ENCODE measurements at places on chromosomes 7 and 10.
A peak's percentile ranks its signal among the peaks of the same experiment; 100 is the strongest.

DNA sequence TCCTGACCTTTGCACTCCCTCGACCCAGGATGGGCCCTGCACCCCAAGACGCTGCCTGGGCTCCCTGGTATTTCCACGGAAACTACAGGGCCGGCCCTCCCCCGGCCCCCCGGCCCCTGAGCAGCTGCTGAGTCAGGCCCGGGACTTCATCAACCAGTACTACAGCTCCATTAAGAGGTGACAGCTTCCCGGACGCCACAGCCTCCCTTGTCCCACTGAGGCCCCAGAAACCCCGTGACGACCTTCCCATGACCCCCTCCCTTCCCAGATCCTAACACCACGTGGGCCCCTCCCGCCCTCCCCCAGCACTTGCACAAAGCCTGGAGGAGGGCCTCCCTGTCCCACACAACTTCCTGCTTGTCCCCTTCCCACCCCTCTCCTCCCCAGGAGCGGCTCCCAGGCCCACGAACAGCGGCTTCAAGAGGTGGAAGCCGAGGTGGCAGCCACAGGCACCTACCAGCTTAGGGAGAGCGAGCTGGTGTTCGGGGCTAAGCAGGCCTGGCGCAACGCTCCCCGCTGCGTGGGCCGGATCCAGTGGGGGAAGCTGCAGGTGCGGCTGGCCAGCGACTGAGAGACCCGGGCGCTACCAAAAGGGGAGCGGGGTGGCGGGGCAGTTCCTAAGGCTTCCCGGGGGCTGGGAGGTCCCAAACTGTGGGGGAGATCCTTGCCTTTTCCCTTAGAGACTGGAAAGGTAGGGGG lies 5.7 kb downstream of the NOS3 start:
- DNase-seq, result no peak

GRCh38 chr10:102208311-102209035 lies 17.6 kb upstream of the ELOVL3 start:
- DNase-seq, result peak; percentile 57

DNA sequence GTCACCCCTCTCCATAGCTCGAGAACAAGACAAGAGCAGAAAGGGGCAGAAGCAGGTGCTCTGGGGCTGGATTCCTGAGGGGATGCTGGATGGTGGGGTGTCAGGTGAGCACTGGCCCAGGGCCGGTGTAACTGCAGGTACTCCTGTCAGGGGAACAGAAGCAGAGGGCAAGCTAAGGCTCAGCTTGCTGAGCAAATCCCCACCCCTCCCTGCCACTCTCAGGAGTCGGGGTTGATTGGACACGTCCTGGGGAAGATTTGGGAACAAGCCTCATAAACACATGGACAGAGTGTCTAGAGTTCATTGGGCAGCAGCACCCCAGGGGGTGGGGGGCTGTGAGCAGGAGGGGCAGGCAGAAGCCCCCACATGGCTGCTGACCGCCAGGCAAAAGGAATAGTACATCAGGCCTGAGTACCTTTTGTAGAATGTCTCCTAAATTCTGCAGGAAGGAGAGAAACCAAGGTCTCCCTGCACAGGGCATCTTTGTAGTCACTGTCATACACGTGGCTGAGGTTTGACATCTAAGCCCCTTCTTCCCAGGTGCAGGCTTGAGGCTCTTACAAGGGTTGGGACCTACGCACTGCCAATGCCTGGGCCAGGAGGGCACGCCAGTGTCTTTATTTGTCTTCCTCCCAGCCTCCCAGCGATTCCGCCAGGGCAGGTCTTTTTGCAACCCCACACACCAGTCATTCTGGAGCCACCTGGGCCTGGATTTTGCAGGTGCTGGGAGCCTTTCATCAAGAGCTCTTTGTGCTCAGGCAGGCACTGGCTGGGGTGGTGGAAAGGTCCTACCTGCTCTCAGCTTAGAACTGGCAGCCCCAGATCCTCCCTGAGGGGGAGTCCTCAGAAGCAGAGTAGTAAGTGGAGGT lies 2.8 kb downstream of the CALML3 start:
- DNase-seq, result peak; percentile 52

DNA sequence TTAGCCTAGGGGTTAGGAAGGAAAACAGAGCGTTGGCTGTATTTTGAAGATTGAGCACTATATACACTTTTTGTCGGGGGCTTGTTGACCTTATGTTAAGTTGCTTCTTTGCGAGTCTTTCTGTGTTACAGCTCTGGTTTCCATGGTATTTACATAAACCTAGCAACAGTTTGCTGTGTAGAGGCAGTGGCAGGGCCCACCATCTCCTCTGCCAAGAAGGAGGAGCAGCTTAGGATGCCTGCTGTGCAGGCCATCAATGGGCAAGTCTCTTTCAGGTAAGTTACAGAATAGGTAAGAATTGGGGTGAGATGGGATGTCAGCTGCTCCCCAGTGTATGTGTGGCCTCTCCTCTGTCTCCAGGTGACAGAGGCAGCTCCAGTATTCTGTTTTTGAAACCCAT lies 485.5 kb downstream of the LRMDA start:
- no peak for DNase-seq

DNA sequence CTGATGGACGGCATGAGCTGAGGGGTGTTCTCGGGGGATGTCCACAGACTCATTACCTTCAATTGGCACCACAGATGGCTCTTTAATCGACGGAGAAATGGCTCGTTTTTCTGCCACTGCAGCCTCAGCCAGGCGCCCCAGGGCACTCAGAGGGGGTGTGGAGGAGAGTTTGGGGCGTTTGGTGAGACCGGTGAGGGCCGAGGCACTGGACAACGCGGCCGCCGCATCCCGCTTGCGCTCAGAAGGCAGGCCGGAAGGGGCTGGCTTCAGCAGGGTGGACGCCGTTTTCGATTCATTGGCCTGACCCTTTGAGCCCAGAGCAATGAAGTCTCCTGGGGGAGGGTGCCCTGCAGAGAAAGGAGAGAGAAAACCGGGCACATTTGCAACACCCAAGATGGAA lies 1.3 kb downstream of the INTS1 start:
- no peak for DNase-seq

- no peak for DNase-seq
These were observed 481.0 kb downstream of the TNS3 start for GRCh38 chr7:47100817-47101435.

DNA sequence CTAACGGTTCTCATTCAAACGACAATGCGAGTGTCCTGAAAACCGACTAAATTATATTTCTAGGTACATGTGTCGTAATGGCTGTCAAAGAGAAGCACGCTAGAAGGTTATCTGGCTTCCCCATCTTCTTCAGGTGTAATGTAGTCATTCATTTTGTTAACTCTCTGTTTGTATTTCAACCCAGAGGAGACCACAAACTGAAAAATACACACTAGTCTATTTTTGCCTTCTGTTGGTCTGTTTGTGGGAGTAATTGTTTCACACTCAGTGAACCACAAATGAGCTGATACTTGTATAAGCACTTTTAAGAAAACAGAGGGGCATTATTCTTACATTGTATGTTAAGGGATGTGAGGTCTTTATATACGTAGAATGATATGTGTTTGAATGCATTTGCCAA lies 305.9 kb downstream of the GATA3 start:
- DNase-seq, result no peak

GRCh38 chr10:9823268-9823930 lies 1194.3 kb upstream of the CELF2 start:
- DNase-seq, result no peak

DNA sequence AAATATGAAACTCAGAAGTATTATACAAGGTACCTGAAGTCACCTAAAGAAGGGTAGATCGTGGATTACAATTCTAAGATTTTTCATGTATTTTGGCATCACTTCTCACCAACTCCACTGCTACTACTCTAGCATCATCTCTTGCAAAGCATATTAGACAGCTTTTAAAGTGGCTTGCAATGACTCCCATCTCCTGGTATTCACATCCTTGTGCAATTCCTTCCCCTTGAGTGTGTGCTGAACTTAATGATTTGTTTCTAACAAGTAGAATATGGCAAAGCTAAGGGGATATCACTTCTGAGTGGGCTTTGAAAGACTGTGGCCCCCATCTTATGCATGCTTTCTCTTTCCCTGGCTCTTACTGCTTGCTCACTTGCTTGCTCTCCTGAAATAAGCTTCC lies 280.2 kb downstream of the SNX13 start:
- DNase-seq, result no peak

DNA sequence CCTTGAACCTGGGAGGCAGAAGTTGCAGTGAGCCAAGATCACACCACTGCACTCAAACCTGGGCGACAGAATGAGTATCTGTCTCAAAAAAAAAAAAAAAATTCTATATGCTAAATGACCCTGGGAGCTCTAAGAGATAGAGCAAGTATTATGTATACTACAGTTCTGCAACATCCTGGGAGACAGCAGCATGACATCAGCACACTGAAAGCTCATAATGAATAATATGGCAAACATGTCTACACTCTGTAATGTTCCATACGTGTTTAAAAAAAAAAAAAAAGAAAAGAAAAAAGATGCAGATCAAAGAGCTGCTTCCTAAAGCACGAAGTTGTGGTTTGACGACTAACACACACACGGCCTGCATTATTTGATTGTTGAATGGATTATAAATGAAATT lies 72.5 kb downstream of the CUL2 start:
- DNase-seq, result no peak

Measured in NCI-H1105 treated with DMSO at 0.1 percent for 48 hours (cell line).